Left colon (tissue), 2 donors: ENCODE measurements at places on chromosomes 2 and 18. TPM values are rescaled to one million over a fixed set of nuclear protein-coding genes. Genes with fewer than 3 reads are reported as not detected.

Gene EMILIN1
- 41.6 TPM for total RNA-seq

Gene NAT8
- total RNA-seq: 0.73 TPM

- no peak for DNase-seq
Observed at GRCh38 chr2:213806125-213806726, 522.0 kb downstream of the SPAG16 start.

- DNase-seq: peak; percentile 31
Observed at GRCh38 chr18:49668574-49669275, 106.9 kb downstream of the LIPG start.

- DNase-seq: no peak
Observed at GRCh38 chr18:58590839-58591238, 38.1 kb downstream of the ALPK2 start.

DNA sequence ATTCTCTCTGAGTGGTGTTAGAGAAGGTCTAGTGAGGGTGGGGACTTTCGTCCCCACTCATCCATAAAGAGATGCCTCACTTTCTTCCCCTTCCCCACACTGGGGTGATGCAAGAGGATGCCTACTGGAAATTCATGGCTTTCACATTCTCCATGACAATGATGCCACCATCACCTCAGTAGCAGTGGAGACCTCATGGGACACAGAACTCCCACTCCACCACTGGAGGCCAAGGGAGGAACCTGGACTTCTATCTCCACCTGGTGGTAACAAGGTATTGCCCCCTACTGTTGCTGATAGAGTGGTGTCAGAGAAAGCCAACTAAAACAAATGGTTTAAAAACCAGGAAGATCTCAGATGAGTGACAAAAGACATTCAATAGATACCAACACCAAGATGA is 110.9 kb downstream of the INHBB start:
- no peak for DNase-seq

DNA sequence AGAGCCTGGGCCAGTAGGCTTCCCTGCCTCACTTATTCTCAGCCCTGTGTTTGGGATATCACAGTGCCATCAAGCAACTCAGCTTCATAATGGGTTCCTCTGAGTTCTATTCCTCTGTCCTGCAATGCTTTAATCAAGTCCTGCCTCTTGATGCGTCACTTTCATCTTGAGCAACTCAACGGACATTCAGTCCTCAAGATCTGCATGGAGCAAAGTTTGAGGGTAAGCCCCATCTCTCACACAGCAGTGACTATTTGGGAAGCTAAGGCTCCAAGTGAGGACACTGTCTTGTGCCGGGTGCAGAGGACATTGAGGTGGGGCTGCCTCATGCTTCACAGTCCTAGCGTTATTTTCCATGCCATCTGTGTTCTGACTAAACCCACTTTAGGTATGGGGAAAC is 50.9 kb upstream of the PLB1 start:
- no peak for DNase-seq

DNA sequence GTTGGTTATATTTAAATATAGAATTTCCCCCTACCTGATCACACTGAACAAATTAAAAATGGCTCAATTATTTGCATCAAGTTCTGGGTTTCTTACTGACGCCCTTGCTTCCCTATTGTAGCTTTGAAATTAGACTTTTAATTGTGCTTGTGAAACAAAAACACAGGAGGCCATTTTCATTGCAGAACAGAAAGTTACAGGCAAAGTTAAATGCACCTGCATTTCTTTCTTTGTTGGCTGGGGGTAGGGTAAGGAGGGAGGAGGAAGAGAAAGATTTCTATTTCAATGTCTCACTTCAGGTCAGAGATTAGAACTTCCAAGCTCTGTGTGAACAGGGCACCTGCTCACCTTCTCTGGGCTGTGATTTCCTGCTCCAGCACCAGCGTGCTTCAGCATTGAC is 199.6 kb downstream of the BCL11A start:
- no peak for DNase-seq

- no peak for DNase-seq
Observed at GRCh38 chr2:170152421-170152820, 25.5 kb upstream of the MYO3B start.

- no peak for DNase-seq
Observed at GRCh38 chr18:72808680-72809079, 59.1 kb downstream of the NETO1 start.

Gene GULP1
- 9.6 TPM for total RNA-seq

Gene CCL20
- 13.6 TPM for total RNA-seq

Gene NRP2
- total RNA-seq: 3.8 TPM

Gene SNED1
- 10.1 TPM for total RNA-seq

Gene CFC1
- 0.73 TPM for total RNA-seq

- no peak for DNase-seq
Observed at GRCh38 chr2:238116298-238117198, 16.4 kb downstream of the ESPNL start.

Gene PLGLB1
- total RNA-seq: 1.9 TPM

Gene APCDD1
- total RNA-seq: 5.2 TPM

Gene LYG2
- total RNA-seq: not detected

GRCh38 chr2:36461039-36461681 is 105.6 kb downstream of the CRIM1 start:
- DNase-seq: no peak

DNA sequence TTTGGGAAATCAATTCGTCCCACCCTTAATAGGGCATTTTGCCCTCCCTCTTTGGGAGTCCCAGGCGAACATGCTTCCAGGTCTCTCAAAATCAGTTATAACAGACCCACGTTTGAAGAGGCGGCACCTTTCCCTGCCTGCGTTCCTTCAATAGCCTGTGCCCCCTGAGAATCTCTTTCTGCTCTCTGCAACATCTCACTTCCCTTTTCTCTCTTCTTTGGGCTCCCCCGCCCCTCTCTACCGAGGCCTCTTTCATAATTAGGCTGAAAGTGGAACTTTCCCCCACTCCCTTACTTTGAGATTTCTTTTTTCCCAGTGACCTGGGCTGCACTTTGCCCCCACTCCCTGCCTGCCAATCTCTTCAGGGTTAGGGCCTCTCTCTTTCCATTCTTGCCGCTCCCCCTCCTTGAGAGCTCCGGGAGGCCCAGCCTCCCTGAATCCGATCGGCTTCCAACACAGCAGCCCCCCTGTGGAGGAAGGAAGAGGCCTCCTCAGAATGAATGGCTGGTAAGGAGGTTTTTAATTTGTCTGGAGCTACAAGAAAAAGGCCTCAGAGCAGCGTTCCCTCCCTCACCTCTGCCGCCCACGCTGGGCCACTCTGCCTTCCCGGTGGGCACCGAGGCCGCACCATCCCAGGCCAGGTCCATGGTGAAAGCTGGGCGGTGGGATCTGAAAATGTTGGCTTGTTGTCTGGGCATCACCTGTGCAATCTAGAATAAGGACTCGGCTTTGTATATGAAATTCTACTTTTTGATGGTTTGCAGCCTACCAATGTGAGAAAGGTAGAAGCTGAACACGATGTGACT is 162.6 kb upstream of the SIX3 start:
- DNase-seq: no peak

Gene GPAT2
- 3.0 TPM for total RNA-seq

DNA sequence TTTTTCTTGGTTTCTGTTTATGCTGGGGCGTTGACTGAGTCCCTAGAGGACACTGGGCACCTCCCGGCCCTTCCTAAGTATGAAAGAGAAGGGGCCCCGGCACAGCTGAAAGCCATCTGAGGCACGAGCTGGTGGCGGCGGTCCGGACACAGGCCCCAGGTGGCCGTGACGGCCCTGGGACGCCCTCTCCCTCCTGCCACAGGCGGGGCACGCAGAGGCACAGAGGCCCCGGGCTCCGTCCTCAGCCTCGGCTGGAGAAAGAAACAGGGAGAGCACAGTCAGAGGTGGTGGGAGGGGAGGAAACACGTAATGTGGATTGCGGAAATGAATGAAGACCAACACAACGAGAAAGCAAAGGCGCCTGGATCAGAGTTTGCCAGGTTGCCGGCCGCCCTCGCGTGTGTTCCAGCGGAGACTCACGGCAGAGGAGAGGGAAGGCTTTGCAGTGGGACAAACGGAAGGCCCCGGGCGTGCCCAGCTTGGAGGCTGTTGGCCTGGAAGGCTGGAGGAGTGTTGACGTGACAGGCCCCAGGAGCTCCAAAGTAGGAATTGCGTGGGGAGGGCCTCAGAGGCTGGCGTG is 119.1 kb downstream of the PTGR3 start:
- no peak for DNase-seq

Gene IKZF2
- total RNA-seq: 7.7 TPM

DNA sequence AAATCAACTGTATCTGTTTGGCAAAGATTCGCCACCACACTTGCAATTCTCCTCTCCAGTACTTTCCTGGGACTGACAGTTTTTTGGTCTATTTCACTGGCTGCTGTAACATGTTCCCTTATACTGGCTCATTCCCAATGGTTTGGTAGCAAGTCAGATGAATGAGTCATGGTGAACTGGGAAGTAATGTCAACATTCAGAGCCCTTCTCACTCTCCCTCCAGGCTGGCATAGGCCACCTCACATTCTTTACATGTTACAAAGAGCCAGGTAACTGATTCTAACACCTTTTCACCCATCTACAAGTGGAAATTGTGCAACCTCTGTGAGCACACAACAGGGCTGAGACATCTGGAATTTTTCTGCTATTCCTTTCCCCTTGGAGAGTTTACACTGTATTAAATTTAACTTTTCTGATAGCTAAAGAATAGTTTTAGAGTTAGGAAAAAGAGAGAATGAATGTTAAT is 111.3 kb upstream of the TLK1 start:
- no peak for DNase-seq

DNA sequence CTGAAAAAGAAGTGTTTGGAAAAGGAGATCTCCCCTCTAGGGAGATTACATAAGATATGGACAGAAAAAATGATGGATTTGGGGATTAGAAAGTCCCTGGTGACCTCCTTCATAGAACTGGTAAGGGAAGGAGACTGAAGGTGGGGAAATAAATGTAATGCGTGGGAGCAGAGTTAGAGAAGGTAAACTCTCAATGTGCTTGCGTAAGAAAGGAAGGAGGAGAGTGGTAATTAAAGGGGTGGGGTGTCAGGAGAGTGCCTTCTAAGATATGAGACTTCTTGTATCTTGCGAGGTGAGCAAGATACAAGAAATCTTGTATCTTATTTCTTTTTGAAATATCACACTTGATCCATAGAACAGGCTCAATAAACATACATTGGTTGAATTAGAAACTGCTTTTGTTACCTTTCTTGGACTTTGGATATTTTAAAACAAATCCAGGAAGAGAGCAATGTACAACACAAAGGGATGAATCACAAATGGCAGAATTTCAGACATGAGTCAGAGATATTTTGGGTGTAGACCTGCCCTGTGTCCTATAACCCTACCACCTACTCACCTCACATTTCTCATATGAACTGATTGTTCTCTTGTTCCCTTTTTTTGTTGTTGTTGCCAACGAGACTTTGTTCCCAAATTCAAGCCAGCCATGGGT is 342.4 kb downstream of the INSIG2 start:
- no peak for DNase-seq

DNA sequence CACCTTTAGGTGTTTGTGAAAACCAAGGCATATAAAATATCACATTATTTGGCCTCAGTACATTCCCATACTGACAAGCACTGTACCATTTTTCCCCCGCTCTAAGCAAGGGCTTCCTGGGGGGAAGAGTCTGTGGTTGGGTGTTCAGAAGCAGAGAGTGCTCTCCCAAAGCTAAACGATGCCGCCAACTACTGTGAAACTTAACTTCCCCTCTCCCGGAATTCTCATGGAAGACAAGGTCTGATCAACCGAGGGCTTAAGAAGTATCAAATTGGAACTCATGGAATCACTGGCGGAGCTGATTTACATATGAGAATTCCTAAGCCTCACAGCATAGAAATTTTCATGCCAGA is 433 bp upstream of the MFF start:
- peak; percentile 18 for DNase-seq

- no peak for DNase-seq
Observed at GRCh38 chr18:41395695-41396094, 559.3 kb upstream of the PIK3C3 start.

DNA sequence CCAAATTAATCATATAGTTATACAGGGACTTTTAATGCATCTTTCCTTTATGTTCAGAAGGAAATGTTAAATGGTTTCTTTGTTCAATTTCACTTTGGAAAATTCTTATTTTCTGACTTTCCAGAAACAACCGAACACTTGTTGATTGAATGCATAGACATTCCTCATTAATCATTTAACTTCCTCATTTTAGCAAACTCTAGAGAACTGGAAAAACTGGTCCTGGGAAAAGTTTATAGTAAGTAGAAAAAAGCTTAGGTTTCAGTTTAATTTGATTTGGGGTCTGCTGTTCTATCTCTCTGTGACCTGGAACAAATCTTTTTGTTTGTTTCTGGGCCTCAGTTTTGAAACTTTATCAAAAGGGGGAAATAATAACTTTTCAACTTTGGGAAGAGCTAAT is 320.4 kb downstream of the CMPK2 start:
- no peak for DNase-seq

Gene STPG4
- 0.47 TPM for total RNA-seq

- DNase-seq: no peak
Observed at GRCh38 chr2:101140237-101140636, 10.9 kb downstream of the TBC1D8 start.

DNA sequence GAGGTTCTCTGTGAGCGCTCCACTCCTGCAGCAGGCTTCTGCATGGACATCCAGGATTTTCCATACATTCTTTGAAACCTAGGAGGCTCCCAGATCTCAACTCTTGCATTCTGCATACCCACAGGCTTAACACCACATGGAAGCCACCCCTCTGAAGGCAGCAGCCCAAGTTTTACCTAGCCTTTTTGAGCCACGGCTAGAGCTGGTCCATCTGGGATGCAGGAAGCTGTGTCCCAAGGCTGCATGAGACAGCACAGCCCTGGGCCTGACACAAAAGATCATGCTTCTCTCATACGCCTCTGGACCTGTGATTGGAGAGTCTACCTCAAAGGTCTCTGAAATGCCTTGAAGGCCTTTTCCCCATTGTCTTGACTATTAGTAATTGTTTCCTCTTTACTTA is 53.6 kb upstream of the RPRM start:
- DNase-seq: no peak

GRCh38 chr2:73203055-73203681 is 794 bp downstream of the NOTO start:
- no peak for DNase-seq

- DNase-seq: no peak
Observed at GRCh38 chr2:85871494-85872164, 17.2 kb downstream of the ST3GAL5 start.

GRCh38 chr2:164150604-164151003 is 414.8 kb upstream of the FIGN start:
- DNase-seq: no peak

Gene ALPP
- total RNA-seq: 0.15 TPM

GRCh38 chr18:3983351-3983969 is 471.6 kb downstream of the DLGAP1 start:
- DNase-seq: no peak

Gene SLC4A3
- 1.2 TPM for total RNA-seq

DNA sequence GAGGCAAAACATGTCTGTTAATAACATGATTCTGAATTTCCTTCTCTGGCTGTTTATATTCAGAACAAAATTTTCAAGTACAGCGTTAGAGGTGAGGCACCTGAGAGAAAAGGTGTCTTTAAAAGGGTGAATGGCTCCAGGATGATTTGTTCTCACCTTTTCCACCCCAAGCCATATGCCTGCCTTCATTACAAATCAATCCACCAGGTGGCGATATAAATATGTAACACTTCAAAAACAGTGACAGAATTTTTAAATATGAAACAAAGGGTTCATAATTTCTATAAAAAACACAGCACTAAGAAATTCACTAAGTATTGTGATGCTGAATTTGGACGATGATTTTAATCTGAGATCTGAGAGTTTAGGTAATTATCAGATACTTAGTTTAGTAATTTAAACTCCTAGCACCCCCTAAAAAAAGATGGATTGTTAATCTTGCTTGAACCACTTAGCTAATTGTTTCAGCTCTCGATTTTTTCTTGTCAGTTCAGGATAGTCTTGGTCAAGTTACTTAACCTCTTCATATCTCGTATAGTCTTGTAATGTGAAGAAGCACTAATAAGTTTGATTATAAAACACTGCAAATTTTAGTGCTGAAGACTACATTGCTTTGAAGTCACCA is 528.8 kb downstream of the CPS1 start:
- no peak for DNase-seq
